HL-60 (cell line): ENCODE measurements at places on chromosomes 7 and 10.

- DNase-seq = no peak
Observed at GRCh38 chr7:124155432-124156022, 122.7 kb upstream of the TMEM229A start.

DNA sequence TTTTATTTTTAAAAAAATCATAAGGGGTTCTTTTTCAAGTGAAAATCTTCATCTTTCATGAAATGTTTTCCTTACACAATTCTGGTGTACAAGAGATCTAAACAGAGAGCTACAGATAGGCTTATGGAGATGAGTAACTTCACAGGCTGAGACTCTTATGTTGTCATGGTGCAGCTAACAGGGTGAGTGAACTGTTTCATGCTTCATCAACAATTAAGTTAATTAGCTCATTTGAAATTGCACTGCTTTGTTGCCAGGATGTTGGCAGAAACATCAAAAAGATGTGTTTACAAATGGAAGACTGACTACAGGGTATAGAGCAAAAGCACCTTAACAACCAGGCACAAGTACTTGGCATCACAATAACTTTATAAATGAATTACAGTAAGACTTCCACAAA is 230.8 kb downstream of the FOXP2 start:
- no peak for DNase-seq

DNA sequence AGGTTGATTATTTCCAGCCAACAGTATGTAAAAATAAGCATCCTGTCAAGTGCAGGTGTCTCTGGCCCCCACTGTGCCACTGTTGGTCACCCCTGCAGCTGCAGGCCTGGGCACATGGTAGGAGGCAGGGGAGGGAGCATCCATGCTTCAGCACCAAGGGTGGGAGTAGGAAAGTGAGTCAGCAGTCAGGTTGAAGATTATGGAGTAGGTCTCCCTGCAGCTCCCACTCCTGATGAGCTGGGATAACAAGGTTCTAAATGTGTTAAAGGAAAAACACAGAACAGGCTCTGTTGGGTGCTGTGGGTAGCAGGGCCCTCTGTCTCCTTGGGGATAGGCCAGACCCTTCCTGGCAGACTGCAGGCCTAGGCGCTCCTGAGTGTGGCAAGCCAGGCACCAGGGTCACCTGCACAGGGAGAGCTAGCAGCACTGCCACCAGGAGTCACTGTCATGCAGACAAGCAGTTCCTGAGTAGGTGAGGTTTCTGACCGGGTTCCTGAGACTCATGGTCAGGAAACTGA is 59.3 kb downstream of the NUDCD3 start:
- DNase-seq = no peak

DNA sequence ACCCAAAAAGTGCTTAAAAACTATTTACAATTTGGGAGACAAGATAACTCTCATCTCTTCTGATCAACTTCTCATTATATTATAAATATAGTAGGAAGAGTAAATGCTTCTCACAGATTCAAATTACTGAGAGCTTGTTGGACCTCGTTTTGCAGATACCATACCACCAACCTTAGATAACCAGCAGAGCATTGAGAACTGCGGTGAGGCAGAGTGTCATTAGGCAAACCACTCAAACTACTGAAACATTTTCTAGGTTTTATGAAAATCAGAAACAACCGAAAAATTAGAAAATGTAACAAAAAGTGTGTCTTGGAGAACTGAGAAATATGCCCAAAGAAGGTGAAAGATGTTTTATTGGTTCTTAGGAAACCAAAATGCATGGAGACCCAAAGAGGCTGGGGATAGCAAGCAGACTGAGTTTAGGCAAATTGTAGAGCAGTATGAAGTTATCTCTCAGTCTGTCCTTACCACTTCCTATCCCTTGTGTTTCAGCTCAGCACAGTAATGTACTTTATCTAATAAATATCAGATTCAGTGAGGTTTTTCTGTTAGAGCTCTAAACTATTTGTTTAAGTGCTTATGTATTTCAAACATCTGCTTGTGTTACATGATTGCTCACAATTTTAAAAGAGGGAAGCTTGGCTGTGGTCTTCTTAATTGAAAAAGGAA is 77.9 kb downstream of the HECTD2 start:
- no peak for DNase-seq

DNA sequence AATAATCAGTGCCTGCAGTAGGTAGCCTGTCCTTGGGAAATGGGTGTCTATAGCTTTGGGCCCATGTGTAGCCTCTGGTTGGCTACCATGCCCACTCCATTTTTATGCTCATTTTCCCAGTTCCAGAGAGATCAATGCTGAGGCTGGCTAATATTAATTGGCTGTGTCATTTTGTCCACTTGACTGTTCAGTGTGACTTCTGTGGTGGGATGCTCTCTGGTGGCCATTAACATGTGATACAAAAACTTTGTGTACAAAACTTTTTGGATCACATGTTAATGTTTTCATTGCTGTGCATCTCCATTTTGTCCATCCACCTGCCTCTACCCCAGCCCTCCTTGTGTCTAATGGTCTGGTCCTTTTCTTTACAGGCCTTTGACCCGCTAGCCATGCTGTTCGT is 22.7 kb downstream of the VIM start:
- no peak for DNase-seq

GRCh38 chr10:59655309-59655708 is 54.3 kb downstream of the SLC16A9 start:
- no peak for DNase-seq

DNA sequence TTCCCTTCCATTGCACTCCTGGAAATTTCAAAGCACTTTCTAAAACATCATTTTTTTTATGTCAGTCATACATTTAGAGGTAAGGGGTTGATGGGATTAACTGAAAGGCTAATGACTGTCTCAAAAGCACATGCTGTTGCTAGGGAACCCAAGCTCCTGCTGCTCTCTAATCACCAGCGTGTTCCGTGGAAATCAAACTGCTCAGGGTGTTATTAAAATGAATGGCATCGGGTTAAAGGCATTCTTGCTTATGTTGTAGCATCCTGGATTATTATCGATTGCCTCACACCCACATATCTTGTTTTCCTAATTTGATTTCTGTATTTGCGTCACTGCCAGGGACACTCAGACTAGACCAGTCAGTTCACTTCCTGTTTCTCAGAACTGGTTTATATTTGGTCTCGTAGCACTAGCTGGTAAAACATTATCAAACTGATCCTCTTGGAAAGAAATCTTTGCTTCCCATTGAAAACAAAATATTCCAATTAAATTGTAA is 216.5 kb upstream of the MKLN1 start:
- no peak for DNase-seq

DNA sequence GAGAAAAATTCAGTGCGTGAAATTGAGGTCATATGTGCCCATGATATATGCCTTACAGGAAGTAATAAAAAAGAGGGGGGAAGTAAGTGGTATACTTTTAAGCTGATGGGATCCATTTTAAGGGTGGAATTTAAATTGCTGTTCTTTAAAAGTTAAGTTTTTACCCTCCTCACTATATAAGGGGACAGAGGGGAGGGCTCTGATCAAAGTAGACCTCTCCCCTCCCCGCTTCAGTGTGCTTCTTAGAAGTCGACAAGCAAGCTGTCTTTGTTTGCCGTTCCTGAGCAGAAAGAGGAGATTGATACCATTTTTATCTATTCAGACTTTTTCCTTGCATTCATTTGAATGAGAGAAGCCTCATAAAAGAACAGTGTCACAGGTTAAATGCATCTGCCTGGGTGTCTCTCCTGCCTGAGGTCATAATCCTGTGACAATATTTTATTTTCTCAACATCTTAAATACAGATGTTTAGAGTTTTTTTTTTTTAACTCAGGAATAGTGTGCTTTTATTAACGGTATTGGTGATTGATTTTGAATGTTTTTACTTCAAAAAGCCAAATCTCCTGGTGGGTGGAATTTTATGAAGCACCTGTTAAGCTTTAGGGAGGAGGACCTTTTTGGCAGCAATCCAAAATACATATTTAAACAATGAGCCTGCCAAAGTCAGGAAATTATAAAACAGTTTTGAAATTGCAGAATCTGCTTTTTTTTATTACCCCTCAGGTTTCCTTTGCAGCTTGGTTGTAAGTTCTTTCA is 141.7 kb downstream of the KAT6B start:
- DNase-seq = no peak

- no peak for DNase-seq
Observed at GRCh38 chr7:87473986-87474385, 1.5 kb downstream of the ABCB4 start.

DNA sequence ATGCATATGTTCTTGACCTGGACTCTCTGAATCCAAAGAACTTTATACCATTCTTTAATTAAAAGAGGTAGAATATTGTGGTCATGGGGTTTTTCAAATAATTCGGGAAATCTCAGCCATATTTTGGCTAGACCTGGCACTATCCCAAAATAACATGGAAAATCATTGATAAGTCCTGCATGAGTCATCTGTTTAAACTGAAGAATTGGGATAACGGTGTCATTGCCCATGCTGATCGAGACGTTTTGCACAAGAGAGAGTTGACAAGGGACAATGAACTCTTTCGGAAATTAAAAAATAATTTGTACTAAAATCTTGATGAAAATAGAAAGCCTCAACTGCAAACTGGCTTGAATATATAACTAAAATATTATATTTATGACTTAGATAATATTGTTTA is 19.9 kb upstream of the ABCB4 start:
- no peak for DNase-seq

DNA sequence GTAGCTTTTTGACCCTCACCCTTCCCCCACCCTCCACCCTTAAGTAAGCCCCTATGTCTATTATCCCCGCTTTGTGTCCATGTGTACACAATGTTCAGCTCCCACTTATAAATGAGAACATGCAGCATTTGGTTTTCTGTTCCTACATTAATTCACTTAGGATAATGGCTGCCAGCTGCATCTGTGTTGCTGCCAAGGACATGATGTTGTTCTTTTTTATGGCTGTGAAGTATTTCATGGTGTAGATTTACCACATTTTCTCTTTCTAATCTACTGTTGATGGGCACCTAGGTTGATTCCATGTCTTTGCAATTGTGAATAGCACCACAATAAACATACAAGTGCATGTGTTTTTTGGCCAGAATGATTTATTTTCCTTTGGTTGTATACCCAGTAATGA is 232.2 kb downstream of the CACNA2D1 start:
- no peak for DNase-seq

DNA sequence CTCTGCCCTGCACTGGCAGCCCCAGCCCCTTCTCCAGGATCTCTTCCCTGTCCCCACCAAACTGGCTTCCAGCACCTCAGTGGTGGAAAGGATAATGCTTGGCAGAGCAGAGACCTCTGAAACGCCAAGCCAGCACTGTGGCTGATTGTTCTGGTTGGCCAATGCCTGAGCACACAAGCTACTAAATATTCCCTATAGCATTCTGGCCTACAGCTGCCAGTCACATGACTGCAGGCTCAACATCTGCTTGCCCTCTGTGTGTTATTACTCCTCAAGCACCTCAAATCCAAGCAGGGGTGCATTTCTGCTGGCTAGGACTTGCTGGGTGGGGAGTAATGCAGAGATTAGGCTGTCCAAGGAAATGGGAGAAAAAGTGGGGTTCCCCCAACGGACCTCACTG is 6.1 kb downstream of the TBATA start:
- no peak for DNase-seq

GRCh38 chr7:45133877-45134276 is 22.4 kb upstream of the TBRG4 start:
- no peak for DNase-seq

DNA sequence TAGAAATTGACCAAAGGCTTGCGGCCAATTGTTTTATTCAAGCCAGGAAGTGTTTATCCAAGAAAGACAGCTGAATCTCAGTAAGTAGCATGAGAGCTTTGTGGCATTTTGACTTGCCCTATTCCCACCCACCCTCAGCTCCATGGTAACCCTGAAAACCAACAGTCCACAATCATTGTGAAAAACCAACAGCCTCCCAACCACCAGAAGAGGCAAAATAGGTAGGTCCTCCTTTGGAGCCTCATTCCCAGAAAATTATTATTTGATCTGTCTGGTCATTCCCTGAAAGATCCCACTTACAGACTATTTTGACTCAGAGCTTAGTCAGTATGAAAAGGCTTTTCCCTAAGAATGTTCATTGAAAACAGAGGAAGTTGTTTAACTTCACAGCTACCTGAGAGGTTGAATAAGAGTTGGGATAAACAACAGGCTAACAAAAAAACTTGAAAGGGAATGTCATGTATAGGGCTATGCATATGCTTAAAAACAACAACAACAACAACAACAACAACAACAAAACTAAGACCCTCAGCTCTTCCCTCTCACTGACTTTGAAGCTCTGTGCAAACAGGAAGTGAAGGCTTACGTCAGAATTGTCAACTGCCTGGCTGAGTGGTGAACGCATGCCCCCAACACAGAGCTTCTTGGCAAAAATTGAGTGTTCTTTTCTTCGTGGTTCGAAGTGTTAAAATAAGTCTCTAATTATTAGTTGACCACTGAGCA is 11.2 kb downstream of the KPNA7 start:
- DNase-seq = peak; percentile 14

GRCh38 chr7:150333659-150334058 is 7.8 kb downstream of the RARRES2 start:
- DNase-seq = no peak

DNA sequence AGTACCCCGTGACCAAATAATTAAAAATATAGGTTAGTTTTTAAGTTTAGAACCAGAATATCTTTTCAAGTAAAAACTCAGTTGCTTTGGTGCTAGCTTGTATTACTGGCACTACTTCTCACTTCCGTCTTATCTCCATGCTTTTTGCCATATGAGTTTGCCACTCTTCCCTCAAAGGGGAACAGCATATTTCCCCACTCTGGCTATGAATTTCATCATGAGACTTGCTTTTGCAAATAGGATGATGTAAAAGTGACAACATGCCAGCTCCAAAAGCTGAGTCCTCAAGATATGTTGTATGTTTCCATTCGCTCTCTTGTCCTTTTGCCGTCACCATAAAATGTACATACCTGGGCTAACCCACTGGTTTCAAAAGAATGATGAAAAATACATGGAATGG is 178.1 kb upstream of the SEMA3A start:
- peak; percentile 73 for DNase-seq

GRCh38 chr7:134451656-134452055 is 7.2 kb downstream of the AKR1B1 start:
- no peak for DNase-seq

DNA sequence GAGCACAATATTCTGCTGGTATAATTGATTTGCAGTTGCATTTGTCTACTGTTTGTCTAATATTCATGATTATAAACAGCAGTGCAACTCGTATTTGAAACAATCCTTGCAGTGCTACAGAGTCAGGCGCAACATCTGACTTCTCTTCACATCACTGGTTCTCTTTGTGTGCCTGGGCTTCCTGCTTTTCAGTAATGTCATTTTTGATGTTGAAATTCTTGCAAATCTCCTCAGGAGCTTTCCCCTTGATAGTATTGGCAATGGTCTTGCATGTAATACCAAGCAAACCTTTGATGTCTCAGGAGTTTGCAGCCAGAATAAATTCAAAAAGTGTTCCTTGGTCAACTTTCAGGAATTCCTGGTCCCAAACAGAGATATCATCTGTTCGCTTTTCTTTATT is 20.2 kb downstream of the HPS6 start:
- DNase-seq = peak; percentile 52

- DNase-seq = no peak
Observed at GRCh38 chr7:22632674-22633073, 94.3 kb upstream of the IL6 start.

GRCh38 chr7:41257660-41258059 is 445.2 kb downstream of the INHBA start:
- DNase-seq = no peak

DNA sequence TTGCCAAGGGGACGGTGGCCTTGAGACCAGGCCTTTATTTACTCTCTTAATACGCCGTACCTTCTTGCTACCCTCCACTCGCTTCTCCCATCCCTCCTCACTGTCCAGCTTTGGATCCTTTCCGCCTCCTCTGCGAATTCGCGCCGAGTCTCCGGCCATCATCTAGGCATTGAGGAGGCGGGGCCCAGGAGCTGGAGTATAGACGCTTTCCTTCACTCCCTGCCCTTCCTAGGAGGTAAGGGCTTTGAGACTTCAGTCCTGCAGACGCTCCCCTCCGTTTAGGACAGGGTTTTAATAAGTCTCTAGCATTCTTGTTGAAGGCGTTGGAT is 538 bp downstream of the TFAM start:
- no peak for DNase-seq
